HFFc6 (cell line): ENCODE measurements at places on chromosomes 7 and 10. TPM values are rescaled to one million over a fixed set of nuclear protein-coding genes. Genes with fewer than 3 reads are reported as not detected.

GRCh38 chr10:125980521-125981035, 84.2 kb downstream of the FANK1 start:
- no peak for DNase-seq
- no peak overlapping the region for H3K27ac ChIP-seq
- no peak overlapping the region for H3K4me3 ChIP-seq
- H3K27me3 ChIP-seq = peaks cover 5% of the 10 kb centered on the region
- H3K36me3 ChIP-seq = no peaks in the 10 kb centered on the region

DNA sequence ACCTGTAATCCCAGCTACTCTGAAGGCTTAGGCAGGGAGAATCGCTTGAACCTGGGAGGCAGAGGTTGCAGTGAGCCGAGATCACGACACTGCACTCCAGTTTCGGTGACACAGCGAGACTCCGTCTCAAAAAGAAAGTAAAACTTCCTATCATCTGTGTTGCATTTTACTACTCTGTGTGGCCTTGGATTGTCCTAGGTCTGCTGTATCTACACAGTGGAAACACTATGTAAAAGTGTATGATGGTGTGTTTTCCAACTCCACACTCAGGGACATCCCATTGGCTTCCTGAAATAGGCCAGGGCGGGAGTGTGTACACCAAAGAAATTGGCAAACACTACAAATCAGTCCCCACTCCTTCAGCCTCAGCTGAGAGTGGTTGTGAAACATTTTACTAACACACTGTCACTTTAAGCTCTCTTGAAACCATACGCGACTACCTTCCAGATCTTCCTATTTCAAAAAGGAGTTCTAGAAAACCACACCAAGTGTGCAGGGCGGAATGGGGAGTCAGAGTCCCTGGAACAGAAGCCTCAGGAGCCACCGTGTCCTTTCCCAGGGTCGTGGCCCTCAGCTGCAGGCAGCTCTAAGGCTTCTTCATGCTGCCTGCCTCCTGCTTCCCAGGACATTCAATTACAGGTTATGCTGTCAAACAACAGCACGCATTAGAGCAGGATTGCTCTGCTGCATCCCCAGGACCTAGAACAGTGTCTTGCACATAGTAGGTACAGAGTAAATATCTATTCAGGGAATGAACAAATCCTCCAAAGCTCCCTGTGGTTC, 275.4 kb downstream of the PARD3 start:
- no peak for DNase-seq
- H3K36me3 ChIP-seq = no peaks in the 10 kb centered on the region
- peaks cover 25% of the 10 kb centered on the region for H3K4me1 ChIP-seq
- peak overlapping the region; percentile 91 for H3K27ac ChIP-seq
- no peaks in the 10 kb centered on the region; the same call in 1 of the 2 replicates for H3K27me3 ChIP-seq
- peak overlapping the region; percentile 86 for H3K4me3 ChIP-seq

GRCh38 chr7:371119-371778, 81.3 kb downstream of the FOXL3 start:
- H3K4me3 ChIP-seq = no peak overlapping the region
- no peaks in the 10 kb centered on the region for H3K36me3 ChIP-seq
- no peak for DNase-seq
- peaks cover 17% of the 10 kb centered on the region for H3K27me3 ChIP-seq

Gene PDZD7
- 1.4 to 2.2 TPM (median 1.9 TPM) in 3 replicates for total RNA-seq

- peaks cover 2% of the 10 kb centered on the region; the same call in 1 of the 2 replicates for H3K27me3 ChIP-seq
- H3K27ac ChIP-seq = no peak overlapping the region
- DNase-seq = no peak
- peaks cover 12% of the 10 kb centered on the region for H3K4me1 ChIP-seq
- H3K4me3 ChIP-seq = no peak overlapping the region
Observed at GRCh38 chr7:99002827-99003212, 124.5 kb downstream of the TRRAP start.

- peaks cover 29% of the 10 kb centered on the region for H3K4me1 ChIP-seq
- peak; percentile 75 for DNase-seq
- peaks cover 11% of the 10 kb centered on the region for H3K36me3 ChIP-seq
- peak overlapping the region; percentile 97 for H3K27ac ChIP-seq
- peaks cover 2% of the 10 kb centered on the region; the same call in 1 of the 2 replicates for H3K27me3 ChIP-seq
Observed at GRCh38 chr10:130109796-130110245, 809 bp downstream of the C10orf143 start.

DNA sequence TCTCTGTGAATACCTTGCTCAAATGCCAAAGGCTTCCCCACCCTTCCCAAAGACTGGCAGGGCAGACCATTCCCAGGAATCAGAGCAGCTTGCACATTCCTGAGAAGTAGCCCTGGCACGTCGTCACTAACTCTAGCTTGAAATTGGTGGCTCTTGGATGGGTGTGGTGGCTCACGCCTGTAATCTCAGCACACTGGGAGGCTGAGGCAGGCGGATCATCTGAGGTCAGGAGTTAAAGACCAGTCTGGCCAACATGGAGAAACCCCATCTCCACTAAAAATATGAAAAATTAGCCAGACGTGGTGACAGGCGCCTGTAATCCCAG, 108.2 kb upstream of the MPP7 start:
- no peak overlapping the region for H3K4me3 ChIP-seq
- no peak for DNase-seq
- H3K27me3 ChIP-seq = peaks cover 20% of the 10 kb centered on the region
- no peaks in the 10 kb centered on the region for H3K4me1 ChIP-seq
- H3K27ac ChIP-seq = no peak overlapping the region

Gene AKR1D1
- not detected in 3 replicates for total RNA-seq

DNA sequence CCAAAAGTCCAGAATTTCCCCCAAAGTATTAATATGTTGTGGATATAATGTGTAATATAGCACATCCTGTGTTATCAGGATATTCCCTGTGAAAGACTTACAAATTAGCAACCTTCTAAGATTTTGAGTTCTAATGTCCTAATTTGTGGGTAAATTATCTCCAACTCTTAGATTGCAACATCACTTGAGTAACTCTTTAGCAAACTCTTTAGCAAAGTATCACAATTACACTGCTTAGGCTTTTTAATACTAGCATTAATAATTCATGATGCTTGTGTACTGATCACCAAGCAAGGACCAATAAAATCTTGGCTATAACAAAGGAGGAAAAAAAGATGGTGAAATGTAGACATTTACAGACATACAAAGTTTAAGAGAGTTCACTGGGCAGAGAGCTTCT, 27.7 kb downstream of the HIP1 start:
- DNase-seq = no peak
- H3K4me1 ChIP-seq = peaks cover 43% of the 10 kb centered on the region
- H3K27ac ChIP-seq = peak overlapping the region; percentile 74
- peaks cover 33% of the 10 kb centered on the region for H3K36me3 ChIP-seq
- H3K4me3 ChIP-seq = peak overlapping the region; percentile 53
- no peaks in the 10 kb centered on the region; the same call in 1 of the 2 replicates for H3K27me3 ChIP-seq

DNA sequence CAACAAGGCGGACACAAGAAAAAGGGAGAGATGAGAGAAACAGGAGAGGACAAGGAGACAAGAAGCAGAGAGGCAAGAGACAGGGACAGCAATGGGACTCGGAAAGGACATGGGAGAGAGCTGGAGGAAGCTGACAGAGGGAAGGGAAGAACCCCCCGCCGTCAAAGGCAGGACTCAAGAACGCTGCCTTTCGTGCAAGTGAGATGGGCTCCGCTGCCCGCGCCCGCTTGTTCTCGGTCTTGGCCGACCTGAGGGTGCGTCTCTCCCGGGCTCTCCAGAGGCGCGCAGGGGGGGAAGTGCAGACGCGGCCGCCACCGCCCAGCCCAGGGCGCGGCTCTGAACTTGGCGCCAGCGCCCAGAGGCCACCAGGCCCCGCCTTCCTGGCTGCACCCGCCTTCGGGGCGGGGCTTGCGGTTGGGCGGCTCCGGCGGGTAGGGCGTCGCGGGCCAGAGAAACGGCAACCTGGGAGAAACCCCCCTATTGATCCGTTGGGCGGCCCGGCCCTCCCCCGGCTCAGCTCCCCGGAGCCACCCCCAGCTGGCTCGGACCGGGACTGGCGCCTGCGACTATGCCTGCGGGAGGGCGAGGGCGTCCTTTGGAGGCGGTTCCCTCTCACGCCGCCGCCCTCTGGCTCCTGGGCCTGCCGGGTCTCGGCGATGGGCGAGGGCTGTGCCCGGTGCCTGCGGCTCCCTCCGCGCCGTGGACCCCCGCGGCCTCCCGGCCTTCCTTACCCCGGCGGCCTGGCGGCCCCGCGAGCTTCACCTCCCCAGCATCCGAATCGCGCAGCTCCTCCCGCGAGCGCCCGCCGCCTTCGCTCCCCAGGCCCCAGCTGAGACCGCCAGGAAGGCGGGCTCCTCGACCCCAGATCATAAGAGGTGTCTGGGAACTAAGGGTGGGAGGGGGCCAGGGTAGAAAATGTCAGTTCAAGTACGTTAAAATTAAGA, 2.2 kb upstream of the ANTXRL start:
- peaks cover 24% of the 10 kb centered on the region for H3K4me1 ChIP-seq
- no peaks in the 10 kb centered on the region for H3K36me3 ChIP-seq
- peak; percentile 56 for DNase-seq
- peaks cover 16% of the 10 kb centered on the region for H3K27me3 ChIP-seq
- peak overlapping the region; percentile 26 for H3K27ac ChIP-seq

DNA sequence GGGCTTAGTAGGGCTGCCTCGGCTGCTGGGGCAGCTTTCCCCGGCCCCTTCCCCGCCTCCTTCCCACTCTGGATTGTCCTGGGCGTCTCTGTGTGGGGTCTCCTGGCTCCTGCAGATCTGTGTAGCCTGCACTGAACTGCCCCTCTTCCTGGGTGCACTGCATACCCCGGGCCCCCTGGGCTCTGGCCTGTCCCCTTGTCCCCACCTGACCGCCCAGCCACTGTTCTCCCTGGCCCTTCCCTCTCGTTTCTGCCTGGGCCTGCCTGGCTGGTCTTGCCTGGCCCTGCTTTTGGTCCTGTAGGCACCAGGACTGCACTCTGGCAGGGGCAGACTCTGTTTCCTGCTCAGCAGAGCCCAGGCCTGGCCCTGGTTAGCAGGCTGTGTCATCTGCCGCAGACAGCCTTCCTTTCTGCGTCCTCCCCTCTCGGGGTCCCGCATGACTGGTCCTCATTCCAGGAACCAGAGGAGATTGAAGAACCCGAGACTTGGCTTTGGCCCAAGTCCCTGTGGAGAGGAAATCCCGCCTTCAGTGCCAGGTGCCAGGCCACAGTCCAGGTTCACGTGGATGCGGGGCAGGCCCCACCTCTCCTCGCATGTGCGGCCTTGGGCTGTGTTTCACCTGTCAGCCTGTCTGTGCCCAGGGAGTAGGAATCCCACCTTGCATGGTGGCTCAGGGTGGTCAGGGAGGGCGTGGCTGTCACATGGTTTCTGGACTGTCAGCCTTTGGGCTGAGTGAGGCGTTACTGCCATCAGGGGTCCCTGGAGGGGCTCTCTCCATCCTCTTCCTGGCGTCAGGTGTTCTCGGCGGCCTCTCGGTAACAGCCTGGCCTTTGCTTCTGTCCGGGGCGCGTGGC, 9.2 kb downstream of the INPP5A start:
- no peaks in the 10 kb centered on the region; the same call in 1 of the 2 replicates for H3K27me3 ChIP-seq
- H3K4me1 ChIP-seq = peaks cover 9% of the 10 kb centered on the region
- no peak overlapping the region for H3K4me3 ChIP-seq
- H3K36me3 ChIP-seq = peaks cover 3% of the 10 kb centered on the region; the same call in 1 of the 2 replicates

- no peaks in the 10 kb centered on the region for H3K27me3 ChIP-seq
- H3K36me3 ChIP-seq = no peaks in the 10 kb centered on the region
- no peak overlapping the region for H3K27ac ChIP-seq
- H3K4me3 ChIP-seq = peak overlapping the region; percentile 63
- peaks cover 17% of the 10 kb centered on the region for H3K4me1 ChIP-seq
Observed at GRCh38 chr10:52232561-52233350, 81.3 kb upstream of the DKK1 start.

Gene CUL1
- 42.4 to 48.4 TPM (median 46.2 TPM) in 3 replicates for total RNA-seq

- H3K27ac ChIP-seq = no peak overlapping the region
- DNase-seq = no peak
- 0 out of 2 replicates have a peak, but pooled peaks cover 5% of the 10 kb centered on the region for H3K4me1 ChIP-seq
- H3K27me3 ChIP-seq = peaks cover 5% of the 10 kb centered on the region
- no peaks in the 10 kb centered on the region for H3K36me3 ChIP-seq
Observed at GRCh38 chr10:32180390-32181280, 124.4 kb upstream of the KIF5B start.

Gene ZNF804B
- total RNA-seq = not detected in 3 replicates

Gene TRIM56
- total RNA-seq = 17.9 to 21.4 TPM (median 21.2 TPM) in 3 replicates

Gene DNAH11
- total RNA-seq = 0.74 to 2.7 TPM (median 1.2 TPM) in 3 replicates
